MV-4-11 (cell line): ENCODE measurements at places on chromosomes 6 and 20.

GRCh38 chr20:34045294-34045693 lies 51.6 kb downstream of the RALY start:
- DNase-seq: no peak

DNA sequence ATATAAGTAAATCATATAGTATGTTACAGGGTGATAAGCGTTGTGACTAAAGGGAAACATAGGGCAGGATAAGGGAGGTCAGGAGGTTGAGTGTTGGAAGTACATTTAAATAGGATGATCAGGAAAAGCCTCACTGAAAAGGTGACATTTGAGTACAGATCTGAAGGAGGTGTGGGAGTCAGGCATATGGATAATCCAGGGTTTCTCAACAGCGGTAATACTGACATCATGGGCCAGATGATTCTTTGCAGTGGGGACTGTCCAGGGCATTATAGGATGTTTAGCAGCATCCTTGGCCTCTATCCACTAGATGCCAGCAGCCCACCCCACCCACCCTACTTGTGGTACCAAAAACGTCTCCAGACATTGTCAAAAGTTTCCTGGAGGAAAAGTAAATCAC lies 292.6 kb upstream of the PREP start:
- DNase-seq: no peak

- DNase-seq: no peak
These were observed 28.9 kb downstream of the FYN start for GRCh38 chr6:111844376-111844775.

DNA sequence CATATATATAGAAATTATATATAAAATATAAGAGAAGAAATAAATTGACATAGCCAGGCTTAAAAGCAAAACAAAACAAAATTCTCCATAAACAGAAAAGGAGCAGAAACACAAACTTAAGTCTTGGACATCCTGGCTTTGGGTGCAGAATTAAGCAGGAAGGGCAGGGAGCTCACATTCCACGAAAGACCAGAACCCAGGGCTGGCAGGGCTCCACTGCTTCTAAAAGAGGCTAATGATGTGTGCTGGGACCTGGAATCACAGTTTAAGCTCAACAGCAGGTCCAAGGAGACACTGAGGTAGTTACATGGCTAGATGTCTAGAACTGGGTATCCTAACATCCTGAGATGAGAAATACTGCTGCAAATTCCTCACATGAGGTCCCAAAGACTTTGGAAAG lies 210.3 kb downstream of the WDR27 start:
- no peak for DNase-seq

- no peak for DNase-seq
These were observed 337.9 kb downstream of the QKI start for GRCh38 chr6:163752446-163752845.
